ENCODE measurements at places on chromosomes 5 and 9.

- no peak for DNase-seq
Observed at GRCh38 chr5:173675287-173675996, 59.0 kb upstream of the BOD1 start.

DNA sequence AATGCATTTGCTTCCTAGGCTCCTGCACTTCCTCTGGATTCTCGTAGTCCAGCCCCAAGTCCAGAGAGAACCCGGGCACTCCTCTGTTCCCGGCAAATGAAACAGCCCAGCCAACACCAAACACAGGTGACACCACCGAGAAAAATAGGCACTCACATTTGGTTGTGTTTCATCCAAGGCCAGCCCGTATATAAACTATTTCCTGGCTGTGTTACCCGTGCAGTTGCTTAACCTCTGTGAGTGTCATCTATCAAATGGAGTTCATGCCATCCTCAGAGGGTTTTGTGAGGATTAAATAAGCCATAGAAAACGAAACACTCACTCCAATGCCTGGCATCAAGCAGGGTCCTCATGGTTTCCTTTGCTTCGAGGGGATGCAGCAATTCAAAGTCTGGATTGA, 115.2 kb downstream of the BOD1 start:
- no peak for DNase-seq

- DNase-seq, result no peak
Observed at GRCh38 chr5:96636594-96636993, 25.6 kb upstream of the CAST start.

DNA sequence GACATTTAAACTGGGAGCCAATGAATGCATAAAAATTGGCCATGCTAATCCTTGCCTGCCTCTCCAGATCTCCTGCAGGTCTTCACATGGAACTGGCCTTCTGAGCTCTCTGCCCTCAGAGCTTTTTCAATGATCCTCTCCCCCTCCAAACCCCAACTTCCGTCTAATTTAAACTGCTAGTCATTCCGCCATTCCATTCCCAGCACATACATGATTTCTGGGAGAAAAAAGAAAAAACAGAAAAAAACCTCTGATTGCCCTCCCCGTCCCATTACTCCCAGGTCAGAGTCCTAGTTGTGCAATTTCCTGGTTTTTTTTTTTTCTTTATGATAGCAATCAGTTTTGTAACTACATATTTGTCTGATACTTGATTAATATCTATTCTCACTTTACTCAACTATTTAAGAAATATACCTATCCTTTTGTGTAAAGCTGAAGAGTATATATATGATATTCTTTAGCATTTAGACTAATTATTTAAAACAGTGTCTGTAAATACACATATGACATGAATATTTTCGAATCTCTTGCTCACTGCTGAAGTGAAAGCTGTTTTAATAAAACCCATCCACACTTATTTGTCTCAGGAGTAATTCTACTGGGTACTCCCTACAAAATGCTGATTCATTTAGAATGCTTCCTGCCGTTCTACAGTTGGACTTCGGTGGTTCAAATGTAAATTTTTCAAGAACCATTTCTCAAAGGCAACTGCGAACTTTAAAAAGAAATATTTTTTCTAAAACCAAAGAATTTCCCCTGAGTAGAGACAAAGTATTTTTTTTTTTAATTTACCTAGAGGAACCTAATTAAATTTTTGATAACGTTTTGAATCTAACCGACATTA, 1.6 kb downstream of the HINT1 start:
- no peak for DNase-seq

DNA sequence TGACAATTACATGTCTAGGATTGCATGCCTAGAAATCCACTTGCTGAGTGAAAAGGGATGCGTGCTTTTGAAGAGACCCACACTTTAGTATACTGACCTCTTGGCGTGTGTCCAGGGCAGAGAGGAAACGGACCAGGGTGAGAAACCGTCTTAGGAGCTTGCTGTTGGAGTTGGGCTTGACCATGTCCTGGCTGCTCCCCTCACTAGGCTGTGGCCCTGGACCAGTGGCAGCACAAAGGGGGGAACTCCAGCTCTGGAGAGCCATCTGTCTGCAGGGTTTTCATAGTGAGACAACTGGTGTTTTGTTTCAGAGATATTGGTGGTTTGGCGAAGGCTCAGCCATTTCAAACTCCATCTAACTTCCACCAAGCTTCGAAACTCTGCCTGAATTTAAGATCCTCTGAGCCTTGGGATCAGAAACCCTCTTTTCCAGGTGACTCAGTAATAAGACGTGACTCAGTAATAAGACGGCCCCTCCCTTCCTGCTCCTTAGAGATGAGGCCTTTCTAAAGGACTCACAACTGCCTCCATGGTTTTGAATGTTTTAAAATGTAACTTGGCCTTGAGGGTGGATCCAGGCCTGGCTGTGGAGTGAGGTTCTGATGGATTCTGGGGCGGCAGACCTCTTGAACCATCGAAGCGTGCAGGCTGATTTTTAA, 165.8 kb downstream of the MELK start:
- no peak for DNase-seq

DNA sequence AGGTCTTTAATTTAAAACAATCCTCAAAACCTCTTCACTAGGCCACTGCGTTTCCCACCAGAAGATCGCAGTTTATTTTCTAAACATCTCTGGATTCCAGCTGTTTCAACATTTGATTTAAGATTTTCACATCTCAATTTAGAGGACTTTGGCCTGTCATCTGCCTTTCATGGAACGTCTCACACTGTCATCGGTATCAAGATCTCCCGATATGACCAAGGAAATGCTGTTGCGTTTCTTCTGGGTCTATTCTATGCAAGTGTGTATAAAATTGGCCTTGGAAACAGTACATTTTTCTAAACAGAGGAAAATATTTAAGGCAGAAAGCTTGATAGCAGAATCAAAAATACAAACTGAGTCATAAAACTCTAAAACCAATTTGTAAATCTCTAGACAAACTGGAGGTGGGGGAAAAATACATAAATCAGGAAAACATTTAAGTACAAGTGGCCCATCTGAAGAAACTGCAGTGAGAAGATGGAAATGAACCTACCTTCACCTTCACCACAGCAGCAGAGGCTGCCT, 53.6 kb upstream of the SIMC1 start:
- no peak for DNase-seq

- DNase-seq, result no peak
Observed at GRCh38 chr5:136016945-136017530, 11.8 kb upstream of the TGFBI start.

DNA sequence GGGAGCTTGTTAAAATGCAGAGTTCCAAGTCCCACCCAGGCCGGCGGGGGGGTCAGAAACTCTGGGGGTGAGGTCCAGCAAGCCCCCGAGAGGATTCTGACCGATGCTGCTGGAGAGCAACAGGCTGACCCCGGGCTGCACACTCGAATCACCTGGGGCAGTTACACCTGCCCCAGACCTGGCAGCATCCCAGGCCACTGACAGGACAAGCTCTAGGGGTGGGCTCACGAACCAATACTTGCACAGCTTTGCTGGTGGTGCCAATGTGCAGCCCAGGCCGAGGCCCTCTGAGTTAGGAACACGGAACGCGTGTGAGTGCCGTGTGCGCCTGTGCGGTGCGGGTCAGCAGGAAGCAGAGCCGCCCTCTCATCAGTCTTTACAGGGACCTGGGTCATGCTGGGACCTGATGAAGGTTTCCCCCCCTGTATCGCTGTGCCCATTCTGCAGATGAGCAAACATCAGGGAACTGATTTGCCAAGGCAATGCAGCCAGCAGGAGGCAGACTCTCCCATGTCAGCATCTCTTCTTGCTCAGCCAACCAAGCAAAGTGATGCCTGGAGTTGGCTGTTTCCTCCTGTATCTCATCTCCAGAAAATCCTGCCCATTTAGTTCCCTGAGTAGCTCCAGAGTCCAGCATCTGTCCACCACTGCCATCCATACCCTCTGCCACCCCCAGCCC, 16.3 kb downstream of the FAM163B start:
- DNase-seq, result no peak

- no peak for DNase-seq
Observed at GRCh38 chr5:54551926-54552325, 34.4 kb downstream of the SNX18 start.

DNA sequence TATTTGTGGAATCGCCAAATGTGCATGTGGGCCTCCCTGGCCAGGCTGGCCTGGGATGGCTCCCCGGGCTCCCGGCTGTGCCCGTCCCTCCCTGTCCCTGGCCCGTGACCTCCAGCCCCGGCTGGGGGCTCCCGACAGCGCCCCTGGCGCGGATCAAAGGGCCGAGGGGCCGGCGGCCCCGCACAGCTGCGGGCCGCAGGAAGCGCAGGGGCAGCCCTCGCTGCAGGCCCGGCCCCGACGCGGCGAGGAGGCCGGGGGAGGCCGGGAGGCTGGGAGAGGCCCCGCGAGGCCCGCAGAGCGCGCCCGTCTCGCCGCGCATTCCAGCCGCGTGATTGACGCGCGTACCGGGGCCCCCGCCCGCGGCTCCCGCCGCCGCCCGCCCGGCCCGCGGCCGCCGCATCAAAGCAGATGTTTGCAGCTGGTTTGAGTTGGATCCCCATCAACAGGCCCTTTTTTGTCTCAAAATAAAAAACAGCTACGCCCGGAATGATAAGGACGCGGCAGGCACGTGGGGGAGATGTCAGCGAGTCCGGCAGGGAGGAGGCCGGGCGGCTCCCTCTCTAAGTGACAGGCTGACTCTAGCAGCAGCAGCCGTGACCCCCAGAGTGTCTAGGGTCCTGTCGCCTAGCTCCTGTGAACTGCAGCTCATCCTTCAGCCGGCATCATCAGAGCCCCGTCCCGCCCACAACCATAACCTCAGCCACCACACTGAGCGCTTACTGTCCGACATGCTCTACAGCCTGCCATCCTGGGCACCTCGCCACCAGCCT, 69.4 kb downstream of the LMX1B start:
- no peak for DNase-seq

GRCh38 chr9:31393240-31393639, 991.2 kb upstream of the ACO1 start:
- no peak for DNase-seq

- no peak for DNase-seq
Observed at GRCh38 chr9:105131981-105132380, 112.5 kb upstream of the SLC44A1 start.

DNA sequence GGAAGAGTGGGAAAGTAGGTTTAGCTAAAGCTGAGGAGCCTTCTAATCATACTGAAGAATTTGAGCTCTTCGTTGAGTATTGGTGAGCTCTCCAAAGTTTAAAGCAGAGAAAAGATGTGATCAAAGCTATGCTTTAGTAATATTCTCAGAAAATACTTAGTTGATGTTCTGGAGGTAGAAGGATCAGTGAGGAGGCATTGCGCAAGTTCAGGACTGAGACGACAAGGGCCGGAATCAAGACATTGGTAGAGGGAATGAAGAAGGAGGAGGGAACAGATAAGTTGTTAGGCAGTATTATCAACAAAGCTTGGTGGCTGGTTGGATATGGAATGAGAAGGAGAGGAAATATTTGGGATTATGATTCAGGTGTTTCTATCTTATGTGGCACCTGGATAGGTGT, 7.1 kb downstream of the CAVIN4 start:
- DNase-seq, result no peak

- no peak for DNase-seq
Observed at GRCh38 chr9:35972093-35972492, 14.1 kb upstream of the OR2S2 start.

- no peak for DNase-seq
Observed at GRCh38 chr5:168174376-168174775, 117.1 kb upstream of the WWC1 start.

DNA sequence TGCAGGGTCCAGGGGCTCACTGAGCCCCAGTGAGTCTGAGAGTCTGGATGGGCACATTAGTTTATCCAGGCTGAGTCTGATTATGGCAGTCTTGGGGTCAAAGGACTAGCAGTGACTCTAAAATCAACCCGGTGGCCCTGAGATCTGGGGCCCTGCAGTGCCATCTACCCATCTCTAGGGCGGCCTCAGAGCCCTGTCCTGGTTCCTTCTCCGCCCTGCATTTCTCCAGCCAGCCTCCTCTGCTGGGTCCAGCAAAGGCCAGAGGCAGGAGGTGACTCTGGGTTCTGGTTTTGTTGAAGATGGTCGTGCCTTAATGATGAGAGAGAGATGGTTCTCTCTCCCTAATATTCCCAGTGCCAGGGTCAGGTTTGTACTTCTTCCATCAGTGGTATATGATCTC, 15.0 kb downstream of the DCANP1 start:
- DNase-seq, result no peak

DNA sequence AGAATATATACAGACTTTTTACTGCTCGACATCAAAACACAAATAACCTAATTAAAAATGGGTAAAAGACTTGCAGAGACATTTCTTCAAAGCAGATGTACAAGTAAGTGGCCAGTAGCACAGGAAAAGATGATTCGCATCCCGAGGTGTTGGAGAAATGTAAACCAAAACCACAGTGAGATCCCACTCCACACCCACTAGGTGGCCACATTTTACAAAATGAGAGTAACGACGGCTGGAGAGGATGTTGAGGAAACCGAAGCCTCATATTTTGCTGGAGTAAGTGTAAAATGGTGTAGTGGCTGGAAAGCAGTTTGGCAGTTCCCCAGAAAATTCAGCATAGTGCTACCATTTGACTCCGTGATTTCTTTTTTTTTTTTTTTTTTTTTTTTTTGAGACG, 21.3 kb upstream of the GBGT1 start:
- DNase-seq, result peak; percentile 32

DNA sequence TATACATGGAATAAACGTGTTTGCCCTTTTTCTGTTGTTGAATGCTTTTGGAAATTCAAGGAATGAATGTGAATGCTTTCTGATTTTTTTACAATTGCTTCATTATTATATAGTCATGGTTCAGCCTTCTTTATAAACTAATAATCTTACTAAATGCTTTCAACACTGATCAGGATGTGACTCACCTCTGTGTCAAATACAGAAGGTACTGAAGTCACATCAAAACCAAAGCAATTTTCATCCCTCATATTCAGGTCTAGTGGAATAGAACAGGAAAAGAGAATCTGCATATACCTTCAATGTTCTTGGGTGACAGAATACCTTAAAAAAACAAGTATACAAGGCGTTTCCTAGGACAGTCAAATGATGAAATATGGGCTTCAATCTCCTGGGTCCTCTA, 170.7 kb downstream of the PDE4D start:
- DNase-seq, result no peak

GRCh38 chr9:135769489-135770202, 67.7 kb downstream of the KCNT1 start:
- no peak for DNase-seq

- no peak for DNase-seq
Observed at GRCh38 chr9:27835286-27835685, 262.0 kb upstream of the C9orf72 start.

GRCh38 chr5:170722316-170722715, 61.2 kb upstream of the GABRP start:
- DNase-seq, result no peak

GRCh38 chr9:121023064-121023463, 27.0 kb downstream of the C5 start:
- DNase-seq, result no peak

DNA sequence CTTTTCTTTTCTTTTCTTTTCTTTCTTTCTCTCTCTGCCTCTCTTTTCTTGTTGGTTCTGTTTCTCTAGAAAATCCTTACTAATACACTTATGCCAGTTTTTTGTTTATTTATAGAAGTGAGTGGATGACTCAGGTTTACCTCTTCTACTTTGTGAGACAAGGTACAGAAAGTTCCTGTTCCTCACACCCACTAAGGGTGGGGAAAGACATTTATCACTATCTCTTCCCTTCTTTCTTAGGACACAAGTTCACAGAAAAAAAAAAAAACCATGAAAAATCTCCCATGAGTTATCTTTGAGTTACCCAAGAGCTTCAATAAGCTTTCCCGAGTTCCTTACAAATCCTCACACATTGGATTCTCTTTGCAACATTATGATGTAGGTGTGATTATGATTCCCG, 60.9 kb upstream of the CD180 start:
- DNase-seq, result no peak

Data from effector memory CD8-positive, alpha-beta T cell (primary cell).